ENCODE measurements at places on chromosomes 2 and 18. TPM values are rescaled to one million over a fixed set of nuclear protein-coding genes. Genes with fewer than 3 reads are reported as not detected.

Gene LINC00305
- total RNA-seq, result not detected

Gene IL36B
- total RNA-seq, result not detected

Gene MAP3K19
- total RNA-seq, result not detected

Gene BUB1
- 115 TPM for total RNA-seq

Gene PSD4
- total RNA-seq, result 274 TPM

Gene C2orf80
- not detected for total RNA-seq

Gene TUBA3E
- total RNA-seq, result not detected

Gene TTR
- not detected for total RNA-seq
